ENCODE measurements at places on chromosomes 11 and 22. TPM values are rescaled to one million over a fixed set of nuclear protein-coding genes. Genes with fewer than 3 reads are reported as not detected.

DNA sequence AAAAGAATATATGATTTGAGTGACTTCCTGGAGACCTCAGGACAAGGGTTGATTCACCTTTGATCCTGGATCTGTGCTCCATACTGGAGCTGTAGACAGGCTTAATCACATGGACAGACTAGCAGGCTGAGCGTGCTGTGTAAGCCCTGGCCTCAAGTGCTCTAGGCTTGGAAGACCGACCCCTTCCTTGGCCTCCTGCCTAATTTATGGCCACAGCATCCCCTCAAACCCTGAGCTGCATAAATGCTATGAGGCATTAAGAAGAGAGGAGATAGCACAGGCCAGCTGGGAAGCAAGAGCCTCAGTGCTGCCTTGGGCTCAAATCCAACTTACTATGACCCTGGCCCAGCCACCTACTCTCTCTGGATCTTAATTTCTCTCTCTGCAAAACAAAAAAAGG lies 385.1 kb downstream of the BUD13 start:
- no peak for DNase-seq
- no peaks in the 10 kb centered on the region for H3K36me3 ChIP-seq
- H3K4me1 ChIP-seq = no peaks in the 10 kb centered on the region
- H3K27me3 ChIP-seq = no peaks in the 10 kb centered on the region
- no peak overlapping the region for H3K4me3 ChIP-seq

- H3K4me3 ChIP-seq = no peak overlapping the region
- no peaks in the 10 kb centered on the region for H3K27me3 ChIP-seq
- no peak overlapping the region for H3K27ac ChIP-seq
- no peak for DNase-seq
- no peaks in the 10 kb centered on the region for H3K36me3 ChIP-seq
- no peaks in the 10 kb centered on the region for H3K4me1 ChIP-seq
Observed at GRCh38 chr11:5564259-5565019, 16.1 kb upstream of the OR52H1 start.

ZP1 gene
- 0.41 TPM for total RNA-seq

OR56A1 gene
- not detected for total RNA-seq

KCNK4 gene
- total RNA-seq = not detected

All from CD4-positive, alpha-beta memory T cell (primary cell).